Renal cortex interstitium (tissue), 15 donors: ENCODE measurements at places on chromosomes 4 and X. TPM values are rescaled to one million over a fixed set of nuclear protein-coding genes. Genes with fewer than 3 reads are reported as not detected.

Gene LUZP4
- polyA plus RNA-seq, result not detected

DNA sequence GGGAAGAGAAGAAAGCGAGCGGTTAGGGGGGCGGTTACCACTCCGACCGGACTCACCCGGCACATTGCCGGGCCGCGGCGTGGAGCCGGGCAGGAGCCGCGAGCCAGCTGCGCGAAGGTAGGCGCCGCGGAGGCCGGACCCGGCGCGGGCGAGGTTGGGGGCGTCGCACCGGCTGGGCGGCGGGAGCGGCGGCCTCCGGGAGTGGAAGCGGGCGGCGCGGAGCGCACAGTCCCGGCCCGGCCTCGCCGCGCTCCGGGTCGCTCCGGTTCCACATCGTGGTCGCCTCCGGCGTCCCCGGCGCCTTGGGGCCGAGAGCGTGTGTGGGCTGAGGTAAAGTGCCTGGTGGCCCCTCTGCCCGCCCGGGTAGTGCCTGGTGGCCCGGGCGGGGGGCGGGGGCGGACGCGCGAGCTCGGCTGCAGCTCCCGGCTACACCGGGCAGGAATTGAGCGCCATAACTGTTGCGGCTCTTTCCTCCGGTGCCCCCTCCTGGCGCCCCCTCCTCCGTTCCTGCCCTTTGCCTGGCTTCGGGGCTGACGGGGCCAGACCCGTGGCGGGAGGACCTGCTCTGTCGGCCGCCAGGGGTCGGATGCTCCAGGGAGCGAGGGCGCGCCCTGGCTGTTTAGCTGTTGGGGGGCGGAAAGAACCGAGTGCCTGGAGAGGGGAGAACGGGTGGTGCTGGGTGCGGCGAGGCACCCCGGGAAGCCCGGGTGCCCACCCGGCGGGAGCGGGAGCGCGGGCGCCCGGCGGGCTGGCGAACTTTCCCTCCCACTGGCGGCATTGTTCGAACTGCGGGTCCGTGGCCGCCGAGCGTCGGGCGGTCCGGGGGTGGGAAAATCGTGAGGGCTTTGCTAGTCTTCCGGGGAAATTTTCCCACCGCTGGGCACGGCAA lies 626 bp downstream of the JADE3 start:
- DNase-seq, result no peak

GRCh38 chr4:138039010-138039409 lies 203.1 kb downstream of the SLC7A11 start:
- no peak for DNase-seq

Gene IRAK1
- polyA plus RNA-seq, result 52.0 TPM

DNA sequence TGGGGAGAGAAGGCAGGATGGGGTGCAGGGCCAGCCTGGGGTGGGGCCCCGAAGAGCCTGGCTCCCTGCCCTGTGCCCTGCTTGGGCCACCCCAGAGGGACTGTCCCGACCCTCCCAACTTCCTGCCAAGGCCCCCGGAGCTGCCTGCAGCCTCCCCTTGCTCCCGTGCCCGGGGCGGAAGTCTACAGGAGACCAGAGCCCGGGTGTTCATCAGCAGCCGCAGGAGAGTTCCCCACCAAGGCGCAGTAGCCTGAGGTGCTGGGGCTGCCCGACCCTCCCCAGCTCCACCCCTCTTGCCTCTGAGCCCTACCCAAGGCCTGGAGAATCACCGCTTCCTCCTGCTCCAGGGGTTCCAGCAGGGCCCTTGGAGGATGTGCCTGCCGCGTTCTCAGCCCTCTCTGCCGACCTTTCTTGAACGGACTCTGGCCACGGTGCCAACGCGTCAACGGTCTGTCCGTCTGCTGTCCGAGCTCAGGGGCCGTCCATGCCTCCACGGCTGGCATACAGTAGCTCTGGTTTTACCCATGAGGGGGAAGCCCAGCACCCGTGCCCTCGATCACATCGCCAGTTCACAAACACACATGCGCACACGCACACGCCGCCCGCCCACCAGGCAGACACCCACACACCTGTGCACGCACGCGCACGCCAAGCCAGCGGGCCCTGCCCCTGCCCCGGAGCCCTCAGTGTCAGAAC lies 36.0 kb upstream of the SPON2 start:
- DNase-seq, result no peak

Gene S100G
- not detected for polyA plus RNA-seq

DNA sequence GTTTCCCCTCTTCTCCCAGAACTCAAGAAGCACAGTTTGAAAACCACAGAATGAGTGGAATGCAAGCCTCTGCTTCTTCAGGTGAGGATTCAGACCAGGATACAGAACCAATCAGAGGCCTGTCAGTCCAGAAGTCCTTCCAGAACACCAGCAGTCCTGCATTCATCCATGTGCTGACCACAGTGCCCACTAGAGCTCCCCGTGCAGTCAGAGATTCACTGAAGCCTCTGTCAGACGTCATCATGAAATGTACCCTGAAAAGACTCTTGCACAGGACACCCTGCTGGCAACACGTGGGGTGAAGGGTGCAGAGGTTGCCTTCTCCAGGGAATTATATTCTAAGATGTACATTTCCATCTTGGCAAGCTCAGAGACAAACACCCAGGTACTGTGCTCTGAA lies 75.9 kb upstream of the LSM6 start:
- no peak for DNase-seq

Gene SATL1
- polyA plus RNA-seq, result 0.55 TPM

DNA sequence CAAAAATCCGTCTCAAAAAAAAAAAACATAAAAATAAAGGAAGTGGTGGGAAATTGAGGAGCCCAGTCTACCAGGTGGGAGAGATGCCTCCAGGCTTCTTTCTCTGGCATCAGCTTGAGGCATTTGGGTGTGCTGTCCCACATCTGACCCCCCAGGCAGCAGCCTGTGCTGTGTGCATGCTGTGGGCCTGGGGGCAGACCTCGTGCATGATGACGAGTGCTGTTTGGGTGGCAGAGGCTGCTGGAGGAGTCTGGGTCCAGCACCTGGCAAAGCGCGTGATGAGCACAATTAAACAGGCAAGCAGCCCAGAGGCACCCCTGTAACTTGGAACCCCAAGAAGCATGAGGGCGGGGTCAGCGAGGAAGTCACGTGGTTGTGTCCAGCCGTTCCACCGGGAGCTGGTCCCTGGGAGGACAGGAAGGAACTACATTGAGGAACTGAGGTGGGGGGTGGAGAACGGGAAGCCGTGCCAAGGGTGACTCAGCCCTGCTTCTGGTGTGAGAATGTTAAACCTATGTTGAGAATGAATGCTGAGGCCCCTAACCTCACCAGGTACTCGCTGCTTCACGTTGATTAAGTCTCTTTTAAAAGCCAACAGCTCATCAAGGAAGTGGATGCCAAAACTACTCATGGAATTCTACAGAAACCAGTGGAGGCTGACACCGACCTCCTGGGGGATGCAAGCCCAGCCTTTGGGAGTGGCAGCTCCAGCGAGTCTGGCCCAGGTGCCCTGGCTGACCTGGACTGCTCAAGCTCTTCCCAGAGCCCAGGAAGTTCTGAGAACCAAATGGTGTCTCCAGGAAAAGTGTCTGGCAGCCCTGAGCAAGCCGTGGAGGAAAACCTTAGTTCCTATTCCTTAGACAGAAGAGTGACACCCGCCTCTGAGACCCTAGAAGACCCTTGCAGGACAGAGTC lies 6.1 kb downstream of the TACC3 start:
- no peak for DNase-seq

DNA sequence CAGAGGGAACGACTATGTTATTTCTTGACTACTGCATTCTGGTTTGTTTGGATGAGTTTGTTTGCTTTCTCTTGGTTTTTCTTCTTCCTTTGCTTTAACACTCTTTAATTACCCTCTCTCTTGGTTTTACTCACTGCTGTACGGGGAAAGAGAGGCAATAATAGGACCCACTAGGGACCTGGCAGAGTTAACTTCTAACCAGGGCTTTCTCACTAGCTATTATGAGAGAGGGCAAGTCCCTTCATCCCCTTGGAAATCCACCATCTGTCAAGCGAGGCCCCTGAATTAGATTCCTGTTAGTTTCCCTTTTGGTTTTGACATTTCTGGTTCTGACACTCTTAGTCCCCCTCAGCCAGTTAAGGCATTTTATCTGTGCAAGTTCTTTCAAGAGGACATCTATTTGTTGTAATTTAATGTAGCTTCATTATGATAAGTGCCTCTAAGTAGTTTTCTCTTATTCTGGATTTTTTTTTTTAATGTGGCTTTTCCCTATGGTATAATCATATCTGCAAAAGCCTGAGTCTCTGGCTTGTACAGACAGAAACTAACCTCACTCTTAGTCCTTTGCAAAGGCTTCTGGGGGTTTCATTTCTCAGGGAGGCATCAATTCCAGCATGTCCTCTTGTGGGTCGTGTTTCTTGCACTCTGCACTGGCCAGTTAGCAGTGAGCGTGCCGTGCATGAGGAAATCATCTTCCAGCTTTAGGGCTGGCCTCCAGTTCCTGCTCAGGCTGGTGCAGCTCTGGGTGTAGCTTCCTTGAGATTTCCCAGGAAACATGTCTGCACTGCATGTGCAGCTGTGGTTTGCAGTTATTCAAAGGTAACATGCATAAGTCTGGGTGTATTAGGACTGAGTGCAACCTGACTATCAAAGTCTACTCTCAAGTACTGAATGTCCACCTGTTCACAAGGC lies 221.3 kb downstream of the STIM2 start:
- DNase-seq, result no peak

DNA sequence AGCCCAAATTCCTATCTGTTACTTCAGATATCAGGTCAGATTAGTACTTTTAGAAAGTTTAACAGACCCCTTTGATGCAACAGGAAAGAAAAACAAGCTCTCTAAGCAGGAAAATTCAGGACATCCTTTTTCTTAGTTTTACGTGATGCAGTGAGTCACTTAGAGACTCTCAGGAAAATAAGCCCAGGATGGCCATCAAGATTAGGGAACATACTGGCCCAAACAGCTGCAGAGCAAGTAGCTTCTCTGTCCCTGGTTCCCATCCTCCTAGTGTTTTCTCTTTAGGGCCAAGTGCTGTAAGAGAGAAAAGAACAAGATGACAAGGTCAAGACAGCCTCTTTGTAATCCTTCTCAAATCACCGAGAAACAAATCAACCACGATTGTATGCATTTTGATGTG lies 219.1 kb downstream of the ZNF674 start:
- DNase-seq, result no peak

- DNase-seq, result no peak
Measured at GRCh38 chr4:4542774-4543485, 1.1 kb upstream of the STX18 start.
